ENCODE measurements at places on chromosomes 1 and 21.

DNA sequence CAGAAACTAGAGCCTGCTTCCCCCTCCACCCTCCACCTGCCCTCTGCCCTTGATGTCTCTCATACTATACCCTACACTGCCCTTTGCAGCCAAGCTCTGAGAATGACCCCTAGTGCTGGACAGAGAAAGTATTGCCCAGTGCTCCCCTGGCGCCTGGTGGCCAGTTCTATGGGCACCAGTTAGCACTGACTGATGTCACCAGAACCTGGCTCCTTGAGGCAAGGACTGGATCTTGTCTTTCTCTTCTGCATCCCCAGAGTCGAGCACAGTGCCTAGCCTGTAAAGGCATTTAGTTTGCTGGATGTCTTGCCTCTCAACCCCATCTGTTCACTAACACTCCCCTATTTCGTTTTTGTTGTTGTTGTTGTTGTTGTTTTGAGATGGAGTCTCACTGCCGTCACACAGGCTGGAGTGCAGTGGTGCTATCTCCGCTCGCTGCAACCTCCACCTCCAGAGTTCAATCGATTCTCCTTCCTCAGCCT lies 5.9 kb downstream of the PHLDA3 start:
- DNase-seq: no peak

DNA sequence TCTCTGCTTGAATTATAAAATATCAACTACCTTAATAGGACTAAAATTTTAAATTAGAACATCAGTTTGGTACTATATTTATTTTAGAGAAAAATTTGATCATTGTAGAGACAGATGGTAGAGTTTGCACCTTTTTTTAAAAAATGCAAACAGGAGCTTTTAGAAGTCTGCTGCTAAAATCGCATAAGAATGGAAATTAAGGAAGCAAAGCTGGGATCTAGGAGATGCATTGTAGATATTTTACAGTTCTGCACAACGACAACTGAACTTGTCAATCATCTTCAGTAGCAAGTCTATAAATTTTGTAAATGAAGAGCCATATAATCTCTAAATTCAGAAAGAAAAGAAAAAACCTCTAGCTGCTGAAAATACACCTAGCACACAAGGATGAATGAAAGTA lies 185.6 kb upstream of the KCNK2 start:
- DNase-seq: no peak

DNA sequence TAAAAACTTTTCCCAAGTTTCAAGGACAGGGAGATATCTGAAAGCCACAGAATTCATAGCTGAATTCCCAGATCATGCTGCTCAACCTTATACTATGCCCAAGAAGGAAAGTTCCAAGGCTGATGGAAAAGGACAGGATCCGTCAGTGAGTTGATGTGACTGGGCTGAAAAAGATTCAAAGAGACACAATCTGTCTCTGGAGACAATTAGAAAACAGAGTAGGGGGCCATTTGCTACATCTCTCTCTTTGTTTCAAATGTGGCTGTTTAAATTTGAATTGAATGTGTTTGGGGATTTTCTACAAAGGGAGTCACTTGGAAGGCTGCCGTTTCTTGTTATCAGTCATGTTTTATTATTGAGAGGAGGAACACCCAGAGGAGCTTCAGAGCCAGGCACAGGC lies 292.6 kb downstream of the NUF2 start:
- DNase-seq: no peak

- DNase-seq: no peak
Observed at GRCh38 chr1:46086576-46086975, 45.9 kb downstream of the PIK3R3 start.

GRCh38 chr1:220954321-220955075 lies 75.3 kb downstream of the HLX start:
- DNase-seq: no peak

DNA sequence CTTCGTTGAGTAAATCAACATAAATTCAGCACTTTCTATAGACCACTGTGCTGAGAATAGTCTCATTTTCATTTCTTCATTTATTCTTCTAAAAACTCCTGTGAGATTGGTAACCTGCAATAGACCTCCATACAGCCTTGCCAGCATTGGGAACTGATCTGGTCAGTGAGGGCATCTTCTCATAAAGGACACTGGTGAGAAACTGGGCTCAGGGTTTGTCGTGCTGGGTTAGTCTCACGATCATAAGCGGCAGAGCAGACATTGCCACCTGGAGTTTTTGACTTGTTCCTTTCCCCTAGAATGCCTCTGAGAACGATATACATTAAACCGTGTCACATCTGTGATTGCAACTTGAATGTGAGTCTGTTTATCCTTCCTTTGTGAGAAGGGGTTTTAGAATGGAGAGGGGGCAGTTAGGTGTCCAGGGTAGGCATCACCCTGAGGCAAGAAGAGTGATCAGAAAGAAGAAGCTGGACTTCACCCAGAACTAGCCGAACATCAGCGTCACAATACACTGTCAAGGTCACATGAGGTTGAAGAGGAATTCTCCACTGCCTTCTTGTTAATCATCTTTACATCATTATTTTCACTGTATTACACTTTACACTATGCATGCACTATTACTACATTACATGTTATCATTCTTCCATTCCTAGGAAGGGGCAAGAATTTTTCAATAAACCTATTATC lies 1.4 kb upstream of the TTLL7 start:
- no peak for DNase-seq

- DNase-seq: no peak
Observed at GRCh38 chr1:38991638-38992411, 749 bp downstream of the AKIRIN1 start.

- no peak for DNase-seq
Observed at GRCh38 chr1:84398175-84399155, at the start of gene DNASE2B. TSS of gene DNASE2B (plus strand) at chr1:84398484. CDS start at chr1:84398565, 81 bp downstream.

DNA sequence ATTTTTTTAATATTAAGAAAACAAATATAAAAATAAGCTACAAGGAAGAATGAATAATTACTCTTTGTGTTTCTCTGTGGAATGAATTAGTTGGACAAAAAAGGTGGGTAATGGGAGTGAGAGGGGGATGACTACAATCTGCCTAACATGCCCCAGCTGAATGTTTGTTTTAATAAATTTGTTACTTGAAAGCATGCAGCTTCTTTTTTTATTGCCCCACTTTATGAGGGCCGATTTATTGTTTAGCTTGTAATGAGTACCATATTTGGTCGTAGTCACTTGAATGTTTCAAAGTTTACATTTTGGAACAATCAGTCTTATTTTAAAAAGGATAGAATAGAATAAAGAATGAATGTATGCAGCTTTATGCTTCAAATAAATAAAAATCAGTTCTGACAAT lies 197.4 kb downstream of the LBR start:
- DNase-seq: no peak
